Small intestine (tissue), 16 donors: ENCODE measurements at places on chromosomes 3 and 15. TPM values are rescaled to one million over a fixed set of nuclear protein-coding genes. Genes with fewer than 3 reads are reported as not detected.
A peak's percentile ranks its signal among the peaks of the same experiment; 100 is the strongest.

Gene ITIH1
- not detected for polyA plus RNA-seq

Gene PAK6
- 16.4 TPM for polyA plus RNA-seq

- DNase-seq = no peak
These were observed 112.7 kb downstream of the TNIK start for GRCh38 chr3:171347301-171348039.

Gene LCTL
- not detected for polyA plus RNA-seq

GRCh38 chr3:155556531-155556930 lies 188.3 kb downstream of the PLCH1 start:
- no peak for DNase-seq

Gene PLA2G4B
- polyA plus RNA-seq = 9.0 TPM

- DNase-seq = no peak
These were observed 223.6 kb downstream of the WDR72 start for GRCh38 chr15:53535886-53536285.

Gene INSYN1
- polyA plus RNA-seq = not detected

Gene TMEM87A
- 10.5 TPM for polyA plus RNA-seq

DNA sequence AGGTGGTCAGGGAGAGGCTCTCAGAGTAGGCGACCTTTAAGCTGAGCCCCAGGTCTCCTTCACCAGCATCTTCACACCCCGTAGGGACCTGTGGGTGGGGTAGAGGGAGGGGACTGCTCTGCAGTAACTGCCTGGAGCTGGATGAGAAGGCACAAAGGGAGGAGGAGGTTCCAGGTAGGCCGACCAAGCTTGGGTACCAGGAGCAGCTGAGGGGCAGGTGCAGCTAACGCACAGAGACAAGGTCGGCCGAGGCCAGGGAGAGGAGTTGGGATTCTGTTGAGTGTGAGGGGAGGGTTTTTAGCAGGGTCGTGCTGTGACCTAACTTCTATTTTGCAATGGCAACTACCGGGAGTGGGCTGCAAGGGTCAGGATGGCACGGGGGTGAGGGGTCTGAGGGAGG lies 5.9 kb upstream of the GRIP2 start:
- no peak for DNase-seq

DNA sequence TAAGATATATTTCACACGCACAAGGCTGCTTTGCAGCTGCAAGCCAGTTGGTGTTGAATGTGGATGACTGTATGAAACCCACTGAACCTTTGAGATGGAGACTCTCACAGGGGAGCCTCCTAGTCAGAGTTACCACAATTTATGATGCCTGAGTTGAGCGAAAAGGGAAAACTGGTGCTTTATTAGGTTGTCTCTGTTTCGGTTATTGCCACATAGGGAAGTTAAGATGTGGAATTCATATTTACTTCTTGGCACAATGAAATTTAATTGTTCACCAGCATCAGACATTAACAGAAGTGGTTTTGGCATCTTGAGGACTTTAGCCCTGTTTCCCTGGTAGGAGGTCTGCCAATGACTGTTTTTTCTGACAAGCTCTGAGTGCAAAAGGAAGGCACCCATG lies 358.2 kb downstream of the SQOR start:
- no peak for DNase-seq

Gene C2CD4B
- polyA plus RNA-seq = not detected

DNA sequence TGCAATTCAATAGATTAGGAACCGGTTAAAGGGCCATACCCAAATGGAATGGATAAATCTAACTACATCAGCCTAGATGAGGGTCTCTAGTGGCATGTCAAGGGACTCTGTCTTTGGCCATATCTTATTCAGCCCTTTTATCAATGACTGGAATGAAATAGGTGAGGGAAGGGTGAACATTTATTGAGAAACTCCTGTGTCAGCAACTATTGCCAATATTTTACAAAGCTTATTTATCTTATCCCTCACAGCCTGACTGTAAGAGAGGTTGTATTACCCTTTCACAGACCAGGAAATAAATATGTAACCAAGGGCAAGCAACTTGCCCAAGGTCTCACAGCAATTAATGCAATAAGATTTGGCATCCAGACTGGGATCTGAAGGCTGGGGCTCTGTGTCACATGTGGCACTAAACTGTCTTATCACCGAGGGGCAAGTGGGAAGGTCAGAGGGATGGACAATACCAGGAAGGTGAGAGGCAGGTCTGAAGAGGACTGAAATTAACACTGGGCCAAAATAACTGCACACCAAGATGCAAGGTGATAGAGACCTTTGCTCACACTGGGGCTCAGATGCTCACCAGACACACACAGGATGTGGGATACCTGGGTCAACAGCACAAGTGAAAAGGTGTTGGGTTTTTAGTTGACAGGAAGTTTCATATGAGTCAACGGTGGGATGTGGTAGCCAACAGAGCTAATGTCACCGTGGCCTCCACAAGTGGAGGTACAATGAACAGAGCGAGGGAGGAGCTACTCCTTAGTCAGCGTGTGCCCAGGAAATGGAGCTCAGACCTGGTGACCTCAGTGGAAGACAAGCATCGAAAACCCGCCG lies 261.3 kb downstream of the RPLP1 start:
- peak; percentile 21 for DNase-seq

DNA sequence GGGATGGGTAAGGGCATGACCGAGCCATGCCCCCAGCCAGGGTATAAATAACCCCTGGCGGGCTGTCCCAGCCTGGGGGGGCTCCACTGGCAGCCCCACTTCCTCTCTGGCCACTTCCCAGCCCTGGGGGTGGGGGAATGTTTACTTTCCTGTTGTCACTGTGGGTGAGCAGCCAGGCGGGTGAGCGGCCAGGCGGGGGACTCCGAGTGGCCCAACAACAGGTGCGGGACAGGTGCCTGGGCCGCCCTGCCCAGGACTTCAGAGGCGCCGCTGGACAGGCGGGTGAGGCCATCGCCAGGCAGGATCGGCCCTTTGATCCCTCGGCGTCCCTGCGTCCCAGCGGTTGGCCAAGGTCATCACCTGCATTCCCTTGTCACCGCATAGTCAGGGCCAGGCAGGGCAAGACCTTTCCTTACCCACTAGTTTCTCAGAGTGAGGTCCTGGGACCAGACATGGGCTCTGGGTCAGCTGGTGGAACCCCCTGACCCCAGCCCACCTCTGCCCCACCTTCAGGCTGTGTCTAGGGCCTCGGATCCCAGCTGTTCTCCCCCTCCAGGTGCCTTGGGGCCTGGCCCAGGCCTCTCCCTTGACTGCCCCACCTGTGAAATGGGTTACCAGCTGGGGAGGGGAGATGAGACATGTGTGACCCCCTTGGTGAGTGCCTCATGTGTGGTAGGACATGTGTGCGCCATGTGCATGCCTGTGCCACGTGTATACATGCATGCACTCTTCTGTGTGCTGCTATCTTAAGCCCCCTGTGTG lies 16.6 kb downstream of the SEMA3F start:
- peak; percentile 65 for DNase-seq

Gene KPNA1
- 10.5 TPM for polyA plus RNA-seq

Gene CCDC39
- polyA plus RNA-seq = not detected

DNA sequence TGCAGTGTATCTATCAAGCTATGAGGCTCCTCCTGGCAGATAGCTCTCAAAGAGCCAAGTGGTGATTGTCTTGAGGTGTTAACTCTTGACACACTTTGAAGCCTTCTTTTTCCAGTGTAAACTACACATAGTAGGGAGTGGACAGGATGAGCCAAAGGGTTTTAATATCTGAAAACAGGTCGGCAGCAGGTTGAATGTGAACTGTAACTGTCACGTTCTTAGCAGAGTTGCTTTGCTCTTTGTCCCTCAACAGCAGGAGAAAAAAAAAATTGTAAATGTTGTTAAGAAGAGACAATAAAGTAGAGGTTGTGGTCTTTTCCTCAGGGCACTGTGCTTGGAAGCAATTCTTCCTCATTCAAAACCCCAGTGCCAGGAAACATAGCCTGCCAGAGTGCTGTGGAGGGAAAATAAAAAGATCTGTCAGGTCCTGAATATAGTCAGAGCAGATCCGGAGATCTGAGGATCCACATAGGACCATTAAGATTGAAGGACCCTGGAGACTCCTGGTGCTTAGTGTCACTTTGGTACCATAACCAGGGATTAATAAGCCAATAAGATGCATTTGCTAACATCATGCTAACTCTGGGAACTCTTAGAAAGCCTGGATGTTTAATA lies 229.7 kb downstream of the NAALADL2 start:
- DNase-seq = peak; percentile 22

- no peak for DNase-seq
These were observed 24.1 kb downstream of the SLC24A5 start for GRCh38 chr15:48144889-48145288.

DNA sequence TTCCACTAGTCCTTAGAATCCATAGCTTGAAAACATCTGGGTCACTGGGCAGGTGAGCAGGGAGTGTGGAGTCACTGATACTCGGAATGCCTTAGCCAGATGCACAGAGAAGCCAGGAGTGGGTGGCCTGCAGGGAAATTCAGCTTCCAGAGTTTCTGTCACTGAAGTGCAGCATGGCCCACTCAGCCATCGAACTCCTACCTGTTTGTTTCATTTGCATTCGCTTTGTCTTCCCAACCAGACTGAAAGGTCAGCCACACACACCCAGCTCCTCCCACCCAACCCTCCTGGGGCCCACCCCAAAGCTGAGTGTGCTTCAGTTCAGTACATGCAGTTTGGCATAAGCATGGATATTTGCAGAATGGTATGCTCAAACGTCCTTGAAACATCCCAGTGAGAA lies 124.5 kb upstream of the ATP10A start:
- DNase-seq = no peak

DNA sequence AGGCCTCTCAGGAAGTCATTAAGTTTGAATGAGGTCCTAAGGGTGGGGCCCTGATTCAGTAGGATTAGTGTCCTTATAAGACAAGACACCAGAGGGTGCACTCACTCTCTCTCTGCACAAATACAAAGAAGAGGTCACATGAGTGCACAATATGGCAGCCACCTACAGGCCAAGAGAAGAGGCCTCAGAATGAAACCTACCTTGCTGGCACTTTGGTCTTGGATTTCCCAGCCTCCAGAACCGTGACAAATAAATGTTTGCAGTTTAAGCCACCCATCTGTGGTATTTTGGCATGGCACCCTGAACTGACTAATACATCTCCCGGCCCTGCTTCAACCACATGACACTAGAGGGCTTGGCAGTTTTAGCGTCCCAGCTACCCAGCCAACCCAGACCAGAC lies 73.9 kb upstream of the CHRNB4 start:
- no peak for DNase-seq

DNA sequence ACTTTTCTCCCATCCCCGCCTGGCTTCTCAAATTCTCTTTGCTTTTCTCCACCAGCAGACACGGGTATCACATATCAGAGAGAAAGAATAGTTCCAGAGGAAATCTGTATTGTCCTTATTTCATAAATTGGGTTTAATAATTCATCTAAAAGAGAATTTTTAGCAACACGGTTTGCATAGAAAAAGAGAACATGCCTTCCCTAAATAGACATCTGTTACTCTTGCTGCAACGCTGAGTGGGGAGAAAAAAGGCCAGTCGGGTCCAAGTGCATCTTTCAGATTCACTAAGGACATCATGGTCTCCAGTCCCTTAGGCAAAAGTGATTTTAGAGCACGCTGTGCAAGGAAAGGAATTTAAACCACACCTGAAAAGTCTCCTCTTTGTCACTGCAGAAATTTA lies 201.3 kb downstream of the ABHD5 start:
- DNase-seq = no peak

Gene GOLGA8K
- not detected for polyA plus RNA-seq

Gene GLT8D1
- 33.3 TPM for polyA plus RNA-seq

DNA sequence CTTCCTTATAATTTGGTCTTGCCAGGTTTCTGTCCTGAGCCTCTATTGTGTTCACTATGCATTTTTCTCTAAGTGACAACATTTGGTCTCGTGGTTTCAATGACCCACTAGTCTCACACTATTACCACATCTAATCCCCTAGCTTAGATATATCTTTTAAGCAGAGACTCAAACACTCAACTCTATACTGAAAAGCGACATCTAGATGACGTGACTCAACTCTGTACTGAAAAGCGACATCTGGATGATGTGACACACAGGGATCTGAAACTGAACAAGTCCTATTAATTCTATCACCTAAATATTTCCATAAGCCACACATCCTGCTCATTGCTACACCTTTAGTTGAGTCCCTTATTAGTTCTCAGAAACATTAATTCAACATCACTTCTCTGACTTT lies 141.7 kb upstream of the MBNL1 start:
- no peak for DNase-seq

DNA sequence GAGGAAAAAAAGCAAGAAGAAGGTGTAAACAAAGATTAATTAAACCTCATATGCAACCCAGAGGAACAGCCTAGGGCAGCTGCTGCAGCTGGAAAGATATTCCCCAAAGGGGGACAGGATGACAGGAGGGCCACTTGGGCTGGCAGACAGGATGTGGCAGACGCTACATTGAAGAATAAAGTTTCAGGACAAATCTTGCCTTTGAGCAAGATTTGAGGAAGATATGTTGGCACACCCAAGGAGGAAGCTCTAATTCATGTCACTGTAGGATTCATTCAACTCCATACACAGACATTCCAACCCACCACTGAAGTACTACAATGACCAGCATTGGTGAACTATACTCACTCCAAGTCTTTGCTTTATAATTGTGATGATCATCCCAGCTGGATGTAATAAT lies 504.0 kb downstream of the SHQ1 start:
- DNase-seq = no peak

Gene LXN
- polyA plus RNA-seq = 53.8 TPM

DNA sequence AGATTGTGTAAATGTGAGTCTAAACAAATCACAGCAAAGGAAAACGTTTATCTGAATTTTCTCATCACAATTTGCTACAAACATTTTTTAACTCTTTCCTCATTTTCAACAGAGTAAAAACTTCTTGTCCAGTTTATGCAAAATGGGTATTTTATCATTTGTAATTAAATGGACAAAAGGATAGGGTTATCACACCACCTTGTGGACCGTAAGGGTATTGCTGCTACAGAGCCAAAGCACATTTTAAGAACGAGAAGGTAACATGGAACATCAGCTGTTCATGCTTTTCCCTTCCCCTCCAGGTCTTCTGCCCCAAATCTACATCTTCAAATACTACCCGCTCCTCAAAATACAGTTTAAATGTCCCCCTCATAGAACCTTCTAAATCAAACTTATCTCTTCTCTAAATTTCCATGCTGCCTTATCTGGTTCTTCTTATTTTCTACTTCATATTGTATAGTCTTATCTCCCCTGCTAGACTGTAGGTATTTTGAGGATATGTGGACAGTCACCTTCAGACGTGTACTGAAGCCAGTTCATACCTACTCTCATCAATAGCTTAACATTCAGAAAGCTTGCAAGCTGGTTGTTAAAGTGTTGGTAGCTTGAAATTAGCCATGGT lies 12.8 kb upstream of the SETMAR start:
- peak; percentile 61 for DNase-seq

Gene SKIC8
- polyA plus RNA-seq = 68.0 TPM

- DNase-seq = no peak
These were observed 198.4 kb downstream of the KCNH8 start for GRCh38 chr3:19346759-19347158.
